ENCODE measurements at places on chromosomes 1 and 21.

DNA sequence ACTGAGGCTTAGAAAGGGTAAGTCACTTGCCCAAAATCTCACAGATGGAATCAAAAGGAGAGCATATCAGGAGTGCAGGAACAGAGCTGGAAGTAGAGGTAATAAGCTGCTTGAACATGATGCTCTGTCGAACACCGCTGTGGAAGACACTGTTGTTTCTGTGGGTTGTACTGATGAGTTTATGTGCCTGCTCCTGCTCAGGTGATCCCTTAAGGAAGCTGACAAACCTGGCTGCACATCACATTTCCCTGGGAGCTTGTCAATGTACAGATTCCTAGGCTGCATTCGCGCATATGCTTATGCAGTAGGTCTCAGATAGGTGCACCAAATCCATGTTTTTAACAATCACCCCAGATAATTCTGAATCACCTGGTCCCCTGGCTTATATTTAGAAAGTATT is 79.7 kb downstream of the ZNF326 start:
- no peak for DNase-seq

DNA sequence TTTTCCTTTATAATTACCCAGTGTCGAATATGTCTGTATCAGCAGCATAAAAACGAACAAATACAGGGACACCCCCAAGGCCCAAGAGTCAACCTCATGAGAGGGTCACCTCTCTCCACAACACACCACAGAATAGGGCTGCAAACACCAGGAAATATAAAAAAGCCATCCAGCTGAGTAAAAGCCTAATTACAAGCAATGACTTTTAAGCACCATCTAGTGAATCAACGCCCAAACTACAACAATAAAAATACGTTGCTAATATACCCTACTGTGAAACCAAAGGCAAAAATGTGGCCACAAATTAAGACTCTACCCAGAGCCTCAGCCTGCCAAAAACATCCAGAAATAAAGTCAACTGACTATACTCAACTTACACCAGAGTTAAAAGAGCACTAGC is 817.9 kb upstream of the NEGR1 start:
- DNase-seq = no peak

DNA sequence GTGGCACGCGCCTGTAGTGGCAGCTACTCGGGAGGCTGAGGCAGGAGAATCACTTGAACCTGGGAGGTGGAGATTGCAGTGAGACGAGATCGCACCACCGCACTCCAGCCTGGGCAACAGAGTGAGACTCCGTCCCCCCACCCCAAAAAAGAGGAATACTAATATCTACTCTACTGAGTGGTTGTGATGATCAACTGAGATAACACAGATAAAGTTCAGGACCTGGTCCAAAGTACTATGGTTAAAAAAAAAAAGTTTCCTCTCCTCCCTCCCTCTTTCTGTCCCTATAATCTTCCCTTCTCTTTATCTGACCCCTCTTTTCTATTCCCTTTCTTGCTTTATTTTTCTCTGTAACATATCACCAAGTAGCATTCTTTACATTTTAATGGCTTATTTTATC is 4.0 kb upstream of the RORC start:
- DNase-seq = no peak

GRCh38 chr1:98947071-98947470 is 57.6 kb downstream of the PLPPR5 start:
- DNase-seq = no peak

DNA sequence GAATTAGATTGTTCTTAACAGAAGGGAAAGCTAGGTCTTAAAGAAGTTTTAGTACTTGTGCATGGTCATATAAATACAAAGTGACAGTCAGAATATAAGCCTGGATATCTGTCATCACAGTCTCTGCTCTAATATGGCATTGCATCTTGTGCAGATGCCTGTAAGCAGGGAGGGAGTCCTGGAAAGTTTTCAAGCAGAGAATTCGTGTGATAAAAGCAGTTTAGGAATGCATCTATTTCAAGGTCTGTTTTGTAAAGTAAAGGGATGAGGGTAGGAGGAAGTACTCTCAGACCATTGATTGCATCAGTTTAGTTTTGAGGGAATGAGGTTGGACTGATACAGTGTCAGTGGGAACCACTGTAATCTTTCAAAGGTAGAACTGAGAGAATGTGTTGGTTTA is 30.6 kb downstream of the IARS2 start:
- DNase-seq = no peak

DNA sequence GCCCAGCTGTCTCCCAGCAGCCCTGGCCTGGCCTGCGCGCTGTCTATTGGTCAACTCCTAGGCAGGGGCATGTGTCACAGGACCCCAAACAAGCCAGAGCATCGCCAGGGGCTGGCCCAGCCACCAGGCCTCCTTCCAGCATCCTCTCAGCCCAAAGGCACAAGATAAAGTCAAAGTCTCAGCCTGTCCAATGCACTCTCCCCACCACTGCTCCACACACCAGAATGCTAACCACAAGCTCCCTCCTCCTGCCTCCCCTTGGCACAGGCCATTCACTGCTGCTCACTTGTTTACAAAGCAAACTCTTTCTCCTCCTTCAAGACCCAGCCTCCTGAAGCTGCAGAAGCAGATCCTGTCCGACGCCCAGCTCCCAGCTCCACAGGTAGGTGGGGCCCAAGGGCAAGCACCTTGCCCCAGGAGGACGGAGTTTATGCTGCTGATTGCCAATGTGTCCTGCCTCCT is 133.4 kb downstream of the DMRTB1 start:
- DNase-seq = no peak

DNA sequence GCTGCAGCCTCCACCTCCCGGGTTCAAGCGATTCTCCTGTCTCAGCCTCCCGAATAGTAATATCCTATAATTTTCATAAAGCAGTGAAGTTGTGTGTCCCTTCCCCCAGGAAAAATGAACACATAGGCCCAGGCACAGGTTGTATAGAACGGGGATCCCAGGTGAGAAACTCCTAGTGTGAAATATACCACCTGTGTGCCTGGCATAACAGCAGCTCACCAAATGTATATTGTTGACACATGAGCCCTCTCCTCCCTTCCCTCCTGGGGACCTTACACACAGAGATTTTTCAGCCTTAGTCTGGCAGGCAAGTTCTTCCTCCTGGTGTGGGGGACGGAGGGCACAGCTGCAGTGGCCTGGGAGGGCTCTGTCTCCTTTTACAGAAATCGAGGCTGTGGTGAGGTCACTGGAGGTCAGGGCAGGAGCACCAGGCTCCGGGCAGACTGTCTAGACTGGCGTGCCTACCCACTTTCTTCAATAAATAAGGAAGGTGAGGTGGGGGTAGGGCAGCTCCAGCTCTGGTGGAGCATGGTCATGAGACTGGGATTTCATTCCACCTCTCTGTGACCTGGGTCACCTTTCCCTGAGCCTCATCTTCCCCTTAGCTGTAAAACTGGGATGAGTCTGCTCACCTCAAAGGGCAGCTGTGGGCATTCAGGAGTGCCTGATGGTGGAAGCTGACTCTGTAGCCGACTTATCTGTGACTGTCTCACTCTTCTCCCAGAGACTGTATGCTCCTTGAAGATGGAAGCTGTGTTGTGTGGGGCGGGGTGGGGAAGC is 14.3 kb downstream of the RCC1 start:
- DNase-seq = no peak

- no peak for DNase-seq
Measured at GRCh38 chr1:30324251-30325084, 398.9 kb downstream of the MATN1 start.

GRCh38 chr1:184970691-184971161 is 3.6 kb downstream of the NIBAN1 start:
- DNase-seq = no peak

- no peak for DNase-seq
Measured at GRCh38 chr1:53688381-53689102, 50.4 kb downstream of the GLIS1 start.

DNA sequence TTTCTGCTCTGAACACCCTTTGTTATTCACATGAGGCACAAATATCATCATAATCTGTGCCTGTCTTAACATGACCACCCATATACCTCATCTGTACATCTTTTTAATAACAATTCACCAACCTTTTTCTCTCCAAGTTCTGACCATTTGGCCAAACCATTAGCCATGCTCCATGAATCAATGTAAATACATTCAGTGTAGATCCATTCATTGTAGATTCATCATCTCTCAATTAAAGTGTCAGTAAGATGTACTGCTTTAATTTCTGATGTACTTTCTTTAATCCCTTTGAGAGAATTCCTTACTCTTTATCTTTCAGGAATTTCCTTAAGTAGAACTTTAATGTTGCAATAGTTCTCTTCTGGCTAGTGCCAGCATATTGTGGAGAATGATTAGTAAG is 126.2 kb upstream of the LRRC7 start:
- DNase-seq = no peak

GRCh38 chr1:17516303-17517214 is 22.9 kb upstream of the ARHGEF10L start:
- no peak for DNase-seq

GRCh38 chr1:119631086-119631432 is 17.0 kb downstream of the ZNF697 start:
- no peak for DNase-seq

DNA sequence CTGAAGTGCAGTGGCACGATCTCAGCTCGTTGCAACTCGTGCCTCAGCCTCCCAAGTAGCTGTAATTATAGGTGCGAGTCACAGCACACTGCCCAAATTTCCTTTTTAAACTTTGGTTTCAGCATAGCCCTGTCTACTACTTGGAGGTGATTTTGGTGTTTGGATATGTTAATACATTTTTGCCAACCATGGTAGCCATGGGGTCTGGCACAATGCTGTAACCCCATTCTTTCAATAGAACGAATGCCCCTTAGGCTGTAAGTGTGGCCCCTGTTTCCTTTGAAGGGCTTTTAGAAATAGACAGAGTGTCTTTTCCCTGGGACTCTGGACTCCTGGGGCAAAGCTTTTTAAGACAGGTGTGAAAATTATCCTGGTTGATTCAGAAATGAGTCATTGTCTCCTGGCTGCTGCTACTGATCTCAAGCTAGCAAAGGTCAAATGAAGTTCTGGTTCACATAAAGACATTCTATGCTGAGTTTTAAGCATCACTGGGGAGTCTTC is 141.1 kb upstream of the RUNX1 start:
- DNase-seq = no peak

DNA sequence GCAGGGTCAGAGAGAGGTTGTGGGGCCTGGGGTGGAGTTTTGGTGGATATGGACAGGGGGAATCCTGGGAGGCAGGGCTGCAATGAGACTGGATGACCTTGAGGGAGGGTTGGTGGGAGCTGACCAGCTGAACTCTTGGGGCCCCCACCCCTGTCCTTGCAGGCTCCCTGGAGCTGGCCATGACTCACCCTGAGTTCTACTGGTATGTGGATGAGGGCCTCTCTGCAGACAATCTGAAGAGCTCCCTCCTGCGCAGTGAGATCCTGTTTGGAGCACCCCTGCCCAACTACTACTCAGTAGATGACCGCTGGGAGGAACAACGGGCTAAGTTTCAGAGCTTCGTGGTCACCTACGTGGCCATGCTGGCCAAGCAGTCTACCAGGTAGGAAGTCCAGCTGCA is 23.6 kb downstream of the DISP3 start:
- no peak for DNase-seq

DNA sequence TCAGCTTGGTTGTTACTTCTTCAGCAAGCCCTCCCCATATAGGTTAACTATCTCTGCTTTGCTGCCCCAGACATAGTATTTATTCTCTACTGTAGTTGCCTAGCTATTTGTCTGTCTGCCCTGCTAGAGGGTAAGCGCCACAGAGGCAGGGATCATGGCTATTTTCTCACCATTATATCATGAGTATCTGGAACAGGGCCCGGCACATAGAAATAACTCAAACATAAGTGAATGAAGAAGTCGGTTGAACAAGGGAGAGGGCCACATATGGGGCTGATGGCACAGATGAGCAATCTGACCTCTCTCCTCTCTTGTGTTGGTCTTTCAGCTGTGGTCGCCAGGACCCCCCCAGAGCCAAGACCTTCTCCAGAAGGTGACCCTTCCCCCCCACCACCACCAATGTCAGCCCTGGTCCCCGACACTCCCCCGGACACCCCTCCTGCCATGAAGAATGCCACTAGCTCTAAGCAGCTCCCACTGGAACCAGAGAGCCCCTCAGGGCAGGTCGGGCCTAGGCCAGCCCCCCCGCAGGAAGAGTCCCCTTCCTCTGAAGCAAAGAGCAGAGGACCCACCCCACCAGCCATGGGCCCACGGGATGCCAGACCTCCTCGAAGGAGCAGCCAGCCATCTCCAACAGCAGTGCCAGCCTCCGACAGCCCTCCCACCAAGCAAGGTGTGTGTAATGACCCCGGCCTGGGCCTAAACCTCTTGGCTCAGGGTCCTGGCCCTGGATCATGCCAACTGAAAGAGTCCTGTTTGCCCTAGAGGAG is 14.9 kb downstream of the MAP7D1 start:
- no peak for DNase-seq

- no peak for DNase-seq
Measured at GRCh38 chr1:181637998-181638397, 154.7 kb downstream of the CACNA1E start.

GRCh38 chr1:173473599-173474011 is 3.5 kb upstream of the PRDX6 start:
- DNase-seq = no peak

DNA sequence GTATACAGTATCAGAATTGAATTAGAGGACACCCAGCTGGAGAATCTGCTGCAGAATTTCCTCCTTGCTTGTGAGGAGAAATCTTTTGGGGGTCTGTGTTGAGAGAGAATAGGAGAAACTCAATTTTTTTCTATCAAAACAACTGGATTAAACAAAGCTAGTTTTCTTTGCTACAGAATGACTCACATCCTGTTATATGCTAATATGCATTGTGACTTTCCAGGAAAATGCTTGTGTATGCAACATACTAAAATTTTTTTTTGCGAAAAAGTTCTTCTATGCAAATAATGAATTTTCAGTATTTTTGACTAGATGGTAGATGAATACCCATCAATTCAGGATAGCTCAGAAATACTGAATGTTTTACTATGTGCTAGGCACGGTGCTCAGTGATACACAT is 2.2 kb downstream of the VAMP4 start:
- no peak for DNase-seq

- DNase-seq = no peak
Measured at GRCh38 chr1:57082711-57083439, 117.1 kb upstream of the C8B start.

GRCh38 chr1:59639266-59639665 is 175.5 kb upstream of the HOOK1 start:
- DNase-seq = no peak

- DNase-seq = no peak
Measured at GRCh38 chr1:32830092-32830852, 12.8 kb downstream of the S100PBP start.

- no peak for DNase-seq
Measured at GRCh38 chr1:168386492-168386891, 105.8 kb downstream of the TBX19 start.

DNA sequence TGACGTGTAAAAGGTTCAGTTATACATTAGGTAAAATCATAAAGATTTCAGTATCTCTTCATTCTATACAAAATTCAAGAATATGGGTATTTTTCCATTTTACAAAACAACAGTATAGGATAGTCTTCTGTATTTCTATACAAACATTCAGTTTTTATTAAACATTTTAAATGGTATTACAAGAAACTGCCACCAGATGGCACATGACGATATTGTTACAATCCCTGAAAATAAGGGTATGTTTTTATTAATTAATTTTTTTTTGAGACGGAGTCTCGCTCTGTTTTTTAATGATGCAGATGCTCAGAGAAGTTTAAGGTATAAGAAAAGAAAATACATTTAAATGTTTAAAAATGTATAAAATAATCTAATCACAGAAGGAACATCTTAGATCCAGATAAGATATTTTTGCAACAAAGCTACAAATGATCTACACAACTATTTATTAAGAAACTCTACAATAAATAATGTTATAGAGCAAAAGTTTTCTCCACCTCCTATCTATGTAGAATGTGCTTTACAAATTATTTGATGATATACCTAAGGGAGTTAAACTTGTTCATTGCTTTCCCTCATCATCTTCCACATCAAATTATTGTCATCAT is 23.5 kb upstream of the RSBN1 start:
- DNase-seq = no peak

- DNase-seq = no peak
Measured at GRCh38 chr1:24503059-24503751, 569 bp downstream of the RCAN3 start.

Measured in stimulated activated CD4-positive, alpha-beta T cell treated with anti-CD3 and anti-CD28 coated beads, Interleukin-4, amount 100 ng/mL, for 1 hour (primary cell).